Lung (tissue), 17 donors: ENCODE measurements at places on chromosomes 7 and 10. TPM values are rescaled to one million over a fixed set of nuclear protein-coding genes. Genes with fewer than 3 reads are reported as not detected.

ACBD7 gene
- polyA plus RNA-seq: 0.35 TPM

MRC1 gene
- polyA plus RNA-seq: 47.8 TPM

NKX1-2 gene
- not detected for polyA plus RNA-seq

FBXW4 gene
- 48.0 TPM for polyA plus RNA-seq

CDHR3 gene
- 10.5 TPM for polyA plus RNA-seq

NSUN5 gene
- 25.4 TPM for polyA plus RNA-seq

CACNB2 gene
- polyA plus RNA-seq: 2.2 TPM

CPXM2 gene
- 1.9 TPM for polyA plus RNA-seq

ZCWPW1 gene
- 12.2 TPM for polyA plus RNA-seq

SEC61A2 gene
- 4.8 TPM for polyA plus RNA-seq

STARD3NL gene
- 61.1 TPM for polyA plus RNA-seq

GPER1 gene
- 6.7 TPM for polyA plus RNA-seq

IDI2 gene
- 0.05 TPM for polyA plus RNA-seq

CCL24 gene
- polyA plus RNA-seq: 2.8 TPM

FZD1 gene
- 4.1 TPM for polyA plus RNA-seq

TUBB8 gene
- polyA plus RNA-seq: not detected

ASAH2B gene
- polyA plus RNA-seq: 3.1 TPM

STN1 gene
- 26.5 TPM for polyA plus RNA-seq

MINPP1 gene
- polyA plus RNA-seq: 10.6 TPM

PNLIPRP2 gene
- polyA plus RNA-seq: 0.06 TPM

ZNF800 gene
- polyA plus RNA-seq: 7.7 TPM

SUN1 gene
- polyA plus RNA-seq: 69.6 TPM

ZNF138 gene
- 2.1 TPM for polyA plus RNA-seq

CTAGE15 gene
- 0.04 TPM for polyA plus RNA-seq

EVX1 gene
- not detected for polyA plus RNA-seq
